Glutamatergic neuron (in vitro differentiated cells): ENCODE measurements at places on chromosomes 5 and 9.

GRCh38 chr5:147406636-147407035, 103.2 kb downstream of the DPYSL3 start:
- no peak for DNase-seq

DNA sequence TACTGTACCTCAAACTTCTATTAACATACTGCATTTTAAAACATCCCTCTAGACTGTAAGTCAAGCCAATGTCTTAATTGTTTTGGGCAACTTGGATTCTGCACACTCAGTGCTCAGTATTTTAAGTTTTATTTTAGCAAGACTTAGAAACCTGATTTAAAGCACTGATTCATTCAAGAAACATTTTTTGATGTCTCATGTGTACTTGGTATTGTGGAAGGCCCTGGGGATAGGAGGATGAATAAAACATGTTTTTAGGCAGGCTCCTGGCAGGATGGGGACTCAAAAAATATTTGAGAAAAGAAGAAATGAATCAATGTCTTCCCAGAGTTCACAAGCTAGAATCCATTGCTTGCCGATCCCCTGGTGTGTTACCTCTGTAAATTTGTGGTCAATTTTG, 334.0 kb upstream of the PUM3 start:
- DNase-seq = no peak

GRCh38 chr5:1008451-1009358, at the start of gene NKD2:
TSS of gene NKD2 (plus strand) at chr5:1008802. CDS start at chr5:1009058, 256 bp downstream.
- peak; percentile 79 for DNase-seq

DNA sequence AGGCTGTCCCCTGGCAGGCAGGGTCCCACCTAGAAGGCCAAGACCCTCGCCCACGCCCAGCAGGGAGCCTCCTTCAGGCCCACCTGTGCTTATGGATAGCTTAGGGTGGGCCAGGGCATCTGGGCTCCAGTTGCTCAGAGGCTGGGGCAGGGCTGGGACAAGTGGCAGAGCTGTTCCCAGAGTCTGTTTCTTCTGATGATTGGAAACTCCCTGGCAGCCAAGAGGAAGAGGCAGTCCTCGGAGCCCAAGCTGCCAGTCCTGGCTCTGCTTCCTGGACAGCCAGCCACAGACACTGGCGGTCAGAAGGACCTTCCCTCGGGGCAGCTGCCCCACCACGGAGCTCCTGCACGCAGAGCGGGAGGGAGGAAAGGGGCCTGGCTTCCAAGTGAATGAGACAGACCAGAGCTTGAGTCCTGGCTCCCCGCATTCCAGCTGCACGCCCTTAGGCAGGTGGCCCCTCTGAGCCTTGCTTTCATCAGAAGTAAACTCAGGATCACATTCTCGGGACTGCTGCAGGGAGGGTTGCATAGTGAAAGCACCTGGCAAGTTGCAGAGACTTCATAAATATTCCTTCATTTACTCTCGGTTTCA, 37.9 kb upstream of the GABRP start:
- peak; percentile 38 for DNase-seq

DNA sequence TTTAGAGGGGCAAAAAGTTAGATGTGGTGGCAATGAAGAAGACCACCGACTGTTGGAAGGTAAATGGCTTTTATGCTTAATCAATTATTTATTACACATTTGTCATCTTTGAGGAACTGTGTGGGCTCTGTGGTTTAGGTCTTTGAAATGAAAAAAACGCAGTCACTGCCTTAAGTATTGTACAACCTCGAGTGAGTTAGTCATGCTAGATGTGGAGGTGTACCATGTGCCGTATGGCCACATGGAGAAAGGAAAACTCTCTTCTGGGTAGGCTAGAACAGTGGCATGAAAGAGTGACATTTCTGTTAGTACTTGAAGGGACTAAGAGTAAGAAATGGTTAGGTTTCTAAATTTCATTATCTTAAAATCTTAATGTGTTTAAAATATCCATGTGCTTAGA, 166.1 kb downstream of the HACD4 start:
- no peak for DNase-seq

DNA sequence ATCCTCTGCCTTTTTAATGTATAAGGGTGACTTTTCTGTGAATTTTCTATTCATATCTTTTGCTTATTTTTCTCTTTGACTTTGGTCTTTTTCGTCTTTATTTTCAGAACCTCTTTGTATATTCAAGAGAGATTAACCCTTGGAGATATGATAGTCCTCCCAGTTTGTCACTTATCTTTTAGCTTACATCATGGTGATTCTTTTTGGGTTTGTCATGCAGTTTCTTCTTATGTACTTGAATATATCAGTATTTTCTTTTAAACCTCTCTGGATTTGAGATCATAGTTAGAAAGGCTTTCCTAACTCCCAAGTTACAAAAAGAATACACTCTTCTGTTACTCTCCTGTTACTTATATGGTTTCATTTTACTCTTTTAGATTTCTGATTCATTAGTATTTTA, 27.5 kb upstream of the GPR21 start:
- no peak for DNase-seq

DNA sequence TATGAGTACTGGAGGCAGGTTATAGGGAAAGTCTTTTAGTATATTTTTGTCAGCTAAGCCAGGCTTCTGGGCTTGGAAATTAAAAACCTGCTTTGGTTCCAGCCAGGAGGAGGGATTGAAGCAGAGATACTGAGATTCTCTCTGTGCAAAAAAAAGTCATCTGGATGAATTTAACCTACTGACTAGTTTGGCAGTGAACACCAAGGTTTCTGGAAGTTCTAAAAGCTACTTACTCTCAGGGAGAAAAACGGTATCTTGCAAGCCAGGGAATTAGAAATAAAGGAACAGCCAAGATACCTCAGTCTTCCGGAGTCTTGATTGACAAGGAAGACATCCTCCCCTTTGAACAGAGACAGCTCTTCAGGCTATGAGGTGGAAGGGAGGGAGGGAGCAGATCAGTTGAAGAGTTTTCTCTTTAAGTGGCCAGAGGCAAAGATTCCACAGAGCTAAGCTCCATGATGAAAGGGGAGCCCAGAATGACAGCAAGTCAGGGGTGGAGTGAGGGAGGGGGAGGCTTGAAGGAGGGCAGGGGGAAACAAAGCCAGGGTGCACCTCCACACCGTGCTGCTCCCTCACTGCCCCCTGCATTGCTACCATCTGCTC, 8.3 kb upstream of the ZBTB34 start:
- no peak for DNase-seq

GRCh38 chr5:33423018-33423630, 17.6 kb upstream of the TARS1 start:
- no peak for DNase-seq

DNA sequence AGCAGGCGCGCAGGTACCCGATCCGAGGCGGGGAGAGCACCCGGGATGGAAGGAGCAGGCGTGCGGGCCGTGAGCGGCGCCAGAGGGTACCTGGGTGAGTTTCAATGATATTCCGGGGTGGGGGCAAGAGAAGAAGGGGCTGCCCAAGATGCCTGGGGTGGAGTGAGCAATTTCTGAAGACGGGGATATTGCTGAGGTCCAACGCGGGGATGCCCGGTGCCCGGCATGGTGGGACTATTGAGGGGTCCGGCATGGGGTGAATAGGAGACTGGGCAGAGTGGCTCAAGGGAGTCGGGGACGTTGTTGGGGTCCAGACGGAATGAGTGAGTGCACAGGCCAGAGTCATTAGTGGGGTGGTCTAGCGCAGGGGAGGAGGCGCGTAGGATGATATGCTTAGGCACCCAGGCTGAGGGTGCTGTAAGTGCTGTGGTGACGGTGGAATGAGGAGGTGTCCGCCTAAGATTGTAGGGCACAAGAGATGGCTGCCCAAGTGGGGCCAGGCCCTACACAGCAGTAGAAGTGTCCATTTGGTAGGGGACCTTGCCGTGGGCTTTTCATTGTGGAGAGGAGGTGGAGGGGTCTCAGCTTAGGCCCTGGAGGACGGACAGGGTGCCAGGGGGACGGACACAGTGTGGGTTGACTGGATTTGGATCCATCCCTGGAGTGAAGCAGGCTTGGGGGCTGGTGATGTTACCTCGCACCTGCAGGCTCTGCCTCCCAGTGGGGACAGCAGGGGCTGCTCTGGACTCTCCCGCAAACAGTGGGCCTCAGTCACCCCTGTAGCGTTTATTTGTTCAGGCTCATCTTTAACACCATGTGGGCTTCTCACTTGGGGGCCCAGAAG, 719 bp downstream of the MIGA2 start:
- no peak for DNase-seq

DNA sequence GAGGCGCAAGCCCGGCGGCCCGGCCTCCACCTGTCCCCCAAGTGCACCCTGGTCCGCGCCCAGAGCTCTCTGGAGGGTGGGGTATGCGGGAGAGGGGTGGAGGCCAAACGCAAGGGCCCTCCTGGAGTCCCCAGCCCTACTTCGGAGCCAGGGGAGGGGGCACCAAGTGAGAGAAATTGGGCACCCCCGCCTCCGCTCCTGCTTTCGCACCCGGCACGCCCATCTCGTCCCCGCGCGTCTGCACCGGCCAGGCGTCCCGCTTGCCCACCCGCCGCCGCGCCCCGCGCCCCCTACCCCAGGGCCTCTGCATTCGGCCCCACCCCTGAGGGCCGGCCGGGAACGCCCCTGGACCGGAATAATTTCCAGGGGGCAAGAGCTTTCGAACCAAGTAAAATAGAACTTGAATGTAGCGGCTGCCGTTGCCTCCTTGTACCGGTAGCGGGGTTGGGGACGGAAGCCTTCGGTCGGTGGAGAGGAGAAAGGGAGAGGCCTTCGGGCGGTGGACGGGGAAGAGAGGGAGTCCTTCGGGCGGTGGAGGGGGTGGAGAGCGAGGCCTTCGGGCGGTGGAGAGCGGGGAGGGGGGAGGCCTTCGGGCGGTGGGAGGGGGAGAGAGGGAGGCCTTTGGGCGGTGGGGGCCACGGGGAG, 694 bp upstream of the PHPT1 start:
- DNase-seq = peak; percentile 73

- DNase-seq = no peak
Observed at GRCh38 chr9:136881691-136882108, 4.6 kb upstream of the TRAF2 start.

DNA sequence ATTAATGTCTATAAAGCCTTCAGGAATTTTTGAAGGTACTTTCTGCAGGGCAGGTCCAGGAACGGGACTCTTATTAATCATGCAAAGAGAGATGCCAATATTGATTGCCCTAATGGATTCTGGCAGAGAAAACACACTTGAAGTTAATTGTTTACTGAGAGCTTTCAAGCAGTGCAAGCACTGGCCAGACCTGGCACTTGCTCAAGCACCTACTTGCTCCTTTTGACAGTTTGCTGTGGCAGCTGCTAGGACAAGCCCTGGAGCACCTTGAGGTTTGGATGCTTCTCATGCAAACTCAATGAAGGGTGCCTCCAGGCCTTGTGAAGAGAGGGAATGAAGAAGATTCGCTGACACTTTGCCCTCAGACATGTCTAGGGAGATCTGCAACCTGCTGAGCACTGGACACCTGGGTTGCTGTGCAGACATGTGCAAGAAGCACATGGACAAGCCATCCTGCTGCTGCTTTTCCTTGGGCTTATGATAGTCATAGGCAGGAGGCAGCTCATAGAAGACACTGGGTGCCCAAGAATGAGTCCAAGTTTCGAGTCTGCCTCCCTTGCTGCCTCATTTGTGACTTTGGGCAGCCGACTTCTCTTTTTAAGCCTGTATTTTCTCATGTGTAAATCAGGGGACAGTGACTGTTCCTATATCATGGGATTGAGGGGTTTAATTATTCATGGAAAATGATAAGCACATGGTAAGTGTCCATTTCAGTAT, 88.8 kb upstream of the EQTN start:
- DNase-seq = no peak

GRCh38 chr9:32136700-32137339, 247.6 kb upstream of the ACO1 start:
- DNase-seq = no peak

DNA sequence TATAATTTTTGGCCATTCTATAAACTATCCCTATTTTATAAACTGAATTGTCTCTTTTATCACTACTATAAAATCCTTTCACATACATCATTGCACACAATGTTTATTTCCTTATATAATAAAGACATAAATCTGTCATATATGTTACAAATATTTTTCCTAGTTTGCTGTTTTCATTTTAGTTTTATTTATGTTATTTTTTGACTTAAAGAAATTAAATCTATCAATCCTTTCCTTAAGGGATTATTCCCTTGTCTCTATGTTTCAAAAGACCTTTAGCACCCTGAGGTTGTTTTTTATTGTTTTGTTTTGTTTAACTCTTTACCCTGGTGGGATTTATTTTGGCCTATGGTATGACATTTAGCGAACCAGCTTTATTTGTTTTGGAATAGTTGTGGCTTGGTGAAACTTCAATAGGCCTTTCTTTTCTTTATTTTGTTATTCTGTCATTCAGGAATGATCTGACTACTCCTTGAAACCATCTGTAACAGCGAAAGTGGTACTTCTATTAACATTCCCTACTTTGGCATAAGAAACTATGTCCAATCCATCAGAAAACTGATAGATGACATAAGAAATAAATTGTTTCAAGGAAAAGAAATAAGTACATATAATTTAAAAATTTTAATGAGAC, 125.9 kb downstream of the CEP120 start:
- DNase-seq = no peak

DNA sequence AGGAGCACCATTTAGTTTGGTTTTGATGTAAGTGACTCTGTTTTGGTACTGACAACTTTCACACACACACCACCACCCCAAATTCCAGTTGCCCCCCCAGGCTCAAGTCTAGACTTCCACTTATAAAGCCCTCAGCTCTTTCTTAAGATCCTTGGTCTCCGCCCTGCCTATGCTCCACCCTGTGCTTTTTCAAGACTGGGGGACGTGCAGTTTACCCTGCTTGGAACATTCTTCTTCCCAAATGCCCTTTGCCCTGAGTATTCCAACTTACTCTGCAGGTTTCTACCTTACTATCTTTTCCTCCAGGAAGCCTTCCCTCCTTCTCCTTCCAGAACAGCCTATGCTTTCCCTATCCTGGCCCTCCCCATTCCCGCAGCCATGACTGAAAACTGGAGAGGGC, 1.5 kb upstream of the TRIM14 start:
- no peak for DNase-seq
